ENCODE measurements at places on chromosomes 13 and 19.

GRCh38 chr19:13493516-13494310 lies 12.6 kb downstream of the CACNA1A start:
- no peak for DNase-seq

DNA sequence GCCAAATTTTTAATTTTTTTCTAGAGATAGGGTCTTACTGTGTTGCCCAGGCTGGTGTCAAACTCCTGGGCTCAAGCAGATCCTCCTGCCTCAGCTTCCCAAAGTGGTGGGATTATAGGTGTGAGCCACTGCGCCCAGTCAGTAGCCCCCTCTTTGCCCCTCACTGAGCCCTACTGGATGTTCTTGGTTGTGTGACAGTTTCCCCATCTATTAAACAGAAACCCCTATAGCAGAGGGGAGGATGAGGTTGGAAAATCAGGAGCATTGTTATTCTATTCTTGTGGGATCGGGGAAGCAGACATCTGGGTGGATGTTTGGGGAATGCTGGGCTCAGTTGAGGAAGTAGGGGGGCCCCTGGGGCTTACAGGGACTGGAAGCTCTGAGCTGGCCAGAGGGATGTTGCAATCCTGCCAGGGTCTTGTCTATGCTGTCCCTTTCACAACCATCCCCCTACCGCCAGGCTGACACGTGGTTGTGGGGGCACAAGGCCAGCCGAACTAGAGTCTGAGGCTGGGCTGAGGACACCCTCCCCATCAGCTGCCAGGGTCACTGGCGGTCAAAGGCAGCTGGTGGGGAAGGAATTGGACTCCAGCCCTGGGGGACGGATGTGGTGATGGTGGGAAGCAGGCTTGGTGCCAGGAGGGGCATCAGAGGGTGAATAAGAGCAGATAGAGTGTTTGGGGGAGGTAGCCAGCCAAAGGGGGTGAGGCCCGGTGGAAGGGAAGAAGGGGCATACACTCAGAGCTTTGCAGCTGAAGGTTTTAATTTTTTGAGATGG lies 10.9 kb downstream of the APOC1 start:
- no peak for DNase-seq

- DNase-seq: no peak
Measured at GRCh38 chr13:26327940-26328725, 74.2 kb downstream of the CDK8 start.

- DNase-seq: no peak
Measured at GRCh38 chr19:17121736-17122293, 46.2 kb downstream of the MYO9B start.

GRCh38 chr19:7863157-7863970 lies 10.8 kb downstream of the PRR36 start:
- no peak for DNase-seq
